ENCODE measurements at places on chromosomes 4 and X.

GRCh38 chrX:150849486-150849885 is 49.0 kb downstream of the CD99L2 start:
- DNase-seq = no peak

GRCh38 chr4:53702334-53703266 is 111.3 kb upstream of the LNX1 start:
- no peak for DNase-seq

DNA sequence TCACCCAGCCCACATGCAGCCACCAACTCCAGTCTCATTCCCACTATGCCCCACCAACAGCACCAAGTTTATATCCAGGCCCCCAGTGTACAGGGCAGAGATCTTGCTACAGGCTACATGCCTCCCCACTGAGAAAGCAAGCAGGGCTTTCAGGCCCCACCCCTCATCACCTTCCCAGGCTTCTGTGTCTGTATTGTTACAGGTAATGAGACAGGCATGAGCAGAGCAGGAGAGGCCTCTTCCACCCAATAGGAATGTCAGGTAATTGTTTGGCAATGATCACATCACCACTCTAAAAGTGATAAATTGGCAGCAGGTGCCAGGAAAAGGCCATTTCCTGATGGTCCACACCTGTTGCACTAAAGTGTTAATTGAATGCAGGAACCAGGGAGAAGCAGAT is 102.5 kb downstream of the ZNF518B start:
- DNase-seq = no peak

GRCh38 chrX:115503099-115503498 is 57.9 kb upstream of the PLS3 start:
- no peak for DNase-seq

- no peak for DNase-seq
Observed at GRCh38 chr4:122552898-122553297, 68.0 kb downstream of the IL21 start.

GRCh38 chrX:10557166-10557565 is 63.2 kb downstream of the MID1 start:
- DNase-seq = no peak

DNA sequence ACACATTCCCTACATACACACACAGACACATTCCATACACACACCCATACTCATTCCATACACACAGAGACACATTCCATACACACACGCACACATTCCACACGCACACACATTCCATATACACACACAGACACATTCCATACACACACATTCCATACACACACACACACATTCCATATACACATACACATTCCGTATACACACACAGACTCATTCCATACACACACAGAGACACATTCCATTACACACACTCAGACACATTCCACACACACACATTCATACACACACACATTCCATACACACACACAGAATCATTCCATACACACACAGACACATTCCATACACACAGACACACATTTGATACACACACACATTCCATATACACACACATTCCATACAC is 15.2 kb downstream of the LINC00632 start:
- DNase-seq = peak; percentile 23

DNA sequence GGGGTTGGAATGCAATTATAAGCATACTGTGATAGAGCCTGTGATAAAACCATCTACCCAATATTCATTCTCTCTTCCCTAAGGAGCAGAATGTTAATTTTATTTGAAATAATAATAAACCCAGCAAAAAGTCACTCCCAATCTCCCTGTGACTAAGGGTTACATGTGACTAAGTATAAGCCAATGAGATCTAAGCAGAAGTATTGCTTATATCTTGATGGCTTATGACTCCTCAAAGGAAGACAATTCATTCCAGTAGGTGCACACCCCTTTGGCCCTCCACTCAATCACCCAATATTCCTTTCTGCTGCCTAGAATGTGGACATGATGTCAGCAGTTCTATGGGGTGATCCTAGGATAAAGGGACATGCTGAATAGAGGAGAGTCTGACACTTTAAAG is 224.6 kb downstream of the ADAMTS3 start:
- DNase-seq = no peak

DNA sequence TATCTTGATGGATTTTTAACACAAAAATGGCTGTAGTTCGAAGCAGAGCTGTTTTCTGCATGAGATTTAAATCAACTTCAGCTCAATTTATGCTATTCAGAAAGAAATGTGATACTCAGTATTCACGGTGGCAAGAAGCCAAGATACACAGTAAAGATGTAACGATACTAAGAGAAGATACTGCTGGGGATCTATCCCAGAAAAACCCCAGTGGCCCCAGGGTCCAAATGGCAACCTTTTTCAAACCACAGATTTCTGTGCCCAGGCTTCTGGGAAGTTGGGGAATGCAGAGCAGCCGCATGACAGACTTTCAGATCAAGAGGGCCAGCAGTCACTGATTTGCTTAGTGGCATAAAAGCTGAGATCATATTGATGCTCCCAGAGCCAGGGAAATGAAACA is 353.9 kb downstream of the AFF2 start:
- no peak for DNase-seq

GRCh38 chrX:18041656-18042055 is 179.0 kb downstream of the BEND2 start:
- DNase-seq = no peak

DNA sequence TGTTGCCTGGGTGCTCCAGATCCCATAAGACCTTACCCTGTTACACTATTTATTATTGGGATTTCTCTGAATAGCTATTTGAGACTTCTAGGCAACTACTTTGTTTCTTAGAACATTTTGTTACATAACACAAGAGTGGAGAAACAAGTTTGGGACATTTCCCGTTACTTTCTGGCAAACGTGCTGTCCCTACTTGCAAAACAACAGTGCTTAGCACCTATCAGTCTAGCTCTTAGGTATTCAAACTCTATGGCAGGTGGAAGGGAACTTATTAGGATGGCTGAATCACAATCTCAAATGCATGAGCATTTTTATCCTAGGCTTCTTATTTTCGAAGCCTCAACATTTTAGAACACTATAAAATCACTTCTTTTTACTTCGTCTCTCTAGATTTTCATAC is 613.6 kb downstream of the DMD start:
- no peak for DNase-seq

- DNase-seq = no peak
Observed at GRCh38 chrX:48470110-48470832, at the start of gene SLC38A5. TSS of gene SLC38A5 (minus strand) at chrX:48470260. CDS start at chrX:48467924, 2,336 bp downstream.

GRCh38 chrX:130174045-130174704 is 2.4 kb downstream of the RAB33A start:
- DNase-seq = no peak

DNA sequence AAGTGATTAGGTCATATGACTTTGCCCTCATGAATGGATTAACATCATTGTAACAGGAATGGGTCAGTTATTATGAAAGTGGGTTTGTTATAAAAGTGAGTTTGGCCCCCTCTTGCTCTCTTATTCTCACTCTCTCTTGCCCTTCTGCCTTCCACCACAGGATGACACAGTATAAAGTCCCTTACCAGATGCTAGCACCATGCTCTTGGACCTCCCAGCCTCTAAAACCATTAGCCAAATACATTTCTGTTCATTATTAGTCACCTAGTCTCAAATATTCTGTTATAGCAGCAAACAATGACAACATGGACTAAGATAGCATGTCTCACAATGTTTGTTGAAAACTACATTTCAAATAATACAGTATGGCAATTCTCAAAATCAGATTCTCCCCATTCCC is 59.7 kb downstream of the RWDD4 start:
- DNase-seq = no peak

GRCh38 chr4:26763648-26764047 is 97.0 kb upstream of the STIM2 start:
- DNase-seq = no peak

DNA sequence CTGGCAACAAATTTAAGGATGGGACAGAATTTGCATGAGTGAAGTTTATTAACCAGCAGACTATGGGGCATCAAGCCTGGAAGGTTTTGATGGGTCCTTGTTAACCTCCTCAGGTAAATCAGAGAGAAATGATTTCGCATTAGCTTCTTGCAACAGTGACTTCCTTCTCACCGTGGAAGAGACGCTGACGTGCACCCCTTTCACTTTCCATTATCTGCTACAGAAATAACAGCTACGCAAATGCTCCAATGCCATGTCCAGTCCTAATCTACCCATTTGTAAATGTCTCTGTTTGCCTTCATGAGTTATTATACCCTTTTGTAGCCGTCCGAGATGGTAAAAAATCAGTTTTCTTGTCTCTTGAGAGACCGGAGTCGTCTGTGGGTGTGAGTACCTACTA is 100.3 kb downstream of the SLC34A2 start:
- no peak for DNase-seq

- no peak for DNase-seq
Observed at GRCh38 chr4:52107336-52107735, 56.2 kb downstream of the SPATA18 start.

DNA sequence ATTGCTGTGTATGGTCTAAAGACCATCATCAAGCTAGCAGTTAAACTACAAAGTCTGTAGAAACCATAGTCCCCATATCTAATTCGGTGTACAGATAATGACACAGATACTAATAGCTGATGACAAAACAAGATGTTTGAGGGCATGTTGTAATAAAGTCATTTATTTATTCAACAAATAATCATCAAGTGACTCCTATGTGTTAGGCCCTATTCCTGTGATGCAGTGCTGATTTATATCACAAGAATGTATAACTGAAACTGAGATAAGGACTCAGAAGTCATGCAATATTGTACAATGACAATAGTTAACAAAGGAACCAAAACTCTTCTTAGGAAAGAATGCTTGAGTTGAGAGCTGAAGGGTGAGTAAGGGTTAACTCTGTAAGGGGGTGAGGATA is 315.0 kb upstream of the NR3C2 start:
- no peak for DNase-seq

GRCh38 chrX:3076416-3076991 is 35.2 kb downstream of the ARSF start:
- DNase-seq = peak; percentile 37

- DNase-seq = no peak
Observed at GRCh38 chr4:172740434-172740833, 428.2 kb upstream of the GALNT7 start.

DNA sequence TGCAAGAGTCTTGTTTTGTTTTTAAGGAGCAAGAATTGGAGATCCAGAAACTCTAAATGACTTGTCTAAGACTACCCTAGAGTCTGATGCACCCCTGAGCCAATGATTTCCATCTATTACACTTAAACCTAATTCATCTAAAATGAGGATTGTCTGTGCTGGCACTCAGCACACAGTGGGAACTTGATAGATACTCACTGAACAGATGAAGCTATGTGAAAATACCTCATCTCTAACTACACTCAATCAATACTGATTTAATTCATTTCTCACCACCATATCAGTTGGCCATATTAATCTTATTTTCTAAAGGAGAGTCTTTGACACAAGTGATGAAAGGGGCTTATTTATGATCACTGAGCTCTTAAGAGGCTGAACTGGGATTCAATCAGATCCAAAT is 262.1 kb downstream of the HS3ST1 start:
- DNase-seq = no peak

DNA sequence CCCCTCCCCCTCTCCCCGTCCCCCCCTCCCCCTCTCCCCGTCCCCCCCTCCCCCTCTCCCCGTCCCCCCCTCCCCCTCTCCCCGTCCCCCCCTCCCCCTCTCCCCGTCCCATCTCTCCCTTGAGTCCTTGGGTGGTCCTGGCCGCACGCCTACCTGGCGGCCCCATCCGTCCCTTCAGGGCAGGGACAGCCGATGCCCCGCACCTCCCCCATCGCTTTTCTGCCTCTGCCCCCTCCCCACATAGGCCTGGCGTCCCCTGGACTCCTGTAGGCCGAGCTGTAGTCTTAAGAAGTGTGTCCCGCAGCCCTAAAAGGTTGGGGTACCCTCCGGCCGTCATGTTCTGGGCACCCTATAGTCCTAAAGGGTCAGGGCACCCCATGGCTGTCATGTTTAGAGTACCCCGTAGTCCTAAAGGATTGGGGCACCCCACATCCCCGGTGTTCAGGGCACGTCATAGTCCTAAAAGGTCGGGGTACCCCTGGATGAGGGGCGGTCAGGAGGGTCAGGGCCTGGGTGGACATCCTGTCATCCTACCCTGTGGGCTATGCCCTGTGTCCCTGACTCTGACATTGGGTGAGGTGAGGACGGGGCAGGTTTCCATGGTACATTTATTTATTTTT is 10.8 kb upstream of the GTPBP6 start:
- no peak for DNase-seq

- peak; percentile 13 for DNase-seq
Observed at GRCh38 chr4:73740353-73740778, at the start of gene CXCL8. TSS of gene CXCL8 (plus strand) at chr4:73740569. CDS start at chr4:73740659, 90 bp downstream.

- DNase-seq = no peak
Observed at GRCh38 chr4:1493540-1494287, 87.5 kb upstream of the NKX1-1 start.

- no peak for DNase-seq
Observed at GRCh38 chr4:33111117-33111516, 2390.9 kb downstream of the PCDH7 start.

All from mesendoderm (in vitro differentiated cells).